Occipital lobe (tissue), 3 donors: ENCODE measurements at places on chromosomes 4 and X. TPM values are rescaled to one million over a fixed set of nuclear protein-coding genes. Genes with fewer than 3 reads are reported as not detected.

The GUCY2F gene
- total RNA-seq = under 0.01 TPM

The ARHGAP6 gene
- total RNA-seq = 0.78 TPM

The RIBC1 gene
- 1.1 TPM for total RNA-seq

The XG gene
- total RNA-seq = not detected

The FLNA gene
- total RNA-seq = 73.0 TPM

The MAGED1 gene
- total RNA-seq = 82.7 TPM

The RHOXF1 gene
- total RNA-seq = not detected

The SERPINA7 gene
- total RNA-seq = not detected

The PRAF2 gene
- total RNA-seq = 3.0 TPM

DNA sequence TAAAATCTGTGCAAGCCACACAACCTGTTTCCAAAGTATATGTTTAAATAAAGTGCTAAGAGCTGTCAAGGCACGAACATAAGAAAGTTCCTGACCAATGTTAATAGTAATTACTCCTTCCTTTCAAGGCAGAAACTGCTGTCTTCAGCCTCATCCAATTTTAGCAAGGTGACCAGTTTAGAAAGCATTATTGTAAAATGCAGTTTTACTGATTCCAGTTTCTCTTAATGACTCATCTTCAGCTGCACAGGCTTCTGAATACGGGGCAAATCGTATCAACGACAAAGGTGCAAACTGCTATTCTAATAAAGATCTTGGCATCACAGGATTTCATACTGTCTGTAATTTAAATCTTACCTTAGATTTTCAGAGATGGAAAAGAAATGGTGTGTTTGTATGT is 87.5 kb downstream of the PPP3CA start:
- no peak for DNase-seq

GRCh38 chr4:22739968-22740367 is 47.2 kb downstream of the GBA3 start:
- no peak for DNase-seq

GRCh38 chr4:38805530-38806145 is 1.0 kb upstream of the TLR1 start:
- DNase-seq = no peak

GRCh38 chr4:151035328-151035727 is 20.2 kb upstream of the LRBA start:
- DNase-seq = no peak

DNA sequence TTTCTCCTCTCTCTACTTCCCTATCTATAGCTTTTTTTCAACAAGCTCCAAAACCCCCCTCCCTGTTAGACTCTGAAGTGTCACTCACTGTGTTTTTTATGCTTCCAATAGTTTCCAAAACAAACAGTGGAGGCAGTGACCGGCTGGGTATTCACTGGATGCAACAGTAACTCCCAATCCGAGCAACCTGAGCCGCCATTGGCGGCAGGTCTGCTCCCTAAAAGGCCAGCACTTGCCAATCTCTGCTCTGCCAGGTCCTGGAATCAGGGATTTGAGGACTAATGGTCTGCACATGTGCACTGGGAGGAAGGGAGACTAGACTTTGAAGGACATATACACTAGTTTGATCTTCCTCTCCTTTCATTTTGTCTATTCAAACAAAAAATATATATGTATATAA is 7.1 kb downstream of the TBX22 start:
- no peak for DNase-seq

DNA sequence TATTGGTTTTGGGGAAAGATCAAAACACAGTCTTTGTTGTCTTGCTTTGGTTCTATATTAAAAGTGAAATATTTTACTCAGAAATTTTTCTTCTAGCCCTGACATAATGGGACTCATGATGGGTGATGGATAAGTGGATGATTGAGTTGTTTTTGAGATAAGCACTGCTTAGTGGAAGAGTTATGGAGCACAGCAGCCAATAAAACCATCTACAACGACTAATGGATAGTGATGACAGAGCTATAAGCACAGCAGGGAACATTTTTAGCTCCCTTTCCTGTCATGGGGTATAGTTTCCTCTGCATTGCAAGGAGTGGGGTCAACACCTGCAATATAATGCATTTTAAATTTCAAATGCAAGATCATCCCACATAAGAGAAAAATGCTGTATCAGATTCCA is 812.4 kb downstream of the STPG2 start:
- DNase-seq = no peak

- DNase-seq = no peak
Observed at GRCh38 chrX:29257521-29257920, 670.3 kb downstream of the IL1RAPL1 start.

GRCh38 chr4:142169216-142169615 is 532.8 kb downstream of the IL15 start:
- no peak for DNase-seq

DNA sequence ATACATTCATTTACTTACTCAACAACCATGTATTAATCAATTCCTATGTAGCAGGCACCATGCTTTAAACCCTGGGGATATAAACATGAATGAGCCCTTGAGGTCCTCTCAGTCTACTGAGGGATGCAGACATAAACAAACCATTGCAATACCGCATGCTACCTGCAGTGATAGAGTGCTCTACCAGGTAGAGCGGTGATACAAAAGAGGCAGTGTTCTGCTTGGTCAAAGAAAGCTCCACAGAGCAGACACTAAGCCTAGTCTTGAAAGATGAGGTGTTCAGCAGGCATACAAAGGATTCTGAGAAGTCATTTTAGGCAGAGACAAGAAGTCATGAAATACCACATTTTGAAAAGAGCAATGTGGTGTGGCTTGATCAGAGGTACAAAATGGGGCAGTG is 26.9 kb upstream of the AMOT start:
- no peak for DNase-seq

- no peak for DNase-seq
Observed at GRCh38 chr4:8900588-8900987, 28.9 kb upstream of the HMX1 start.

DNA sequence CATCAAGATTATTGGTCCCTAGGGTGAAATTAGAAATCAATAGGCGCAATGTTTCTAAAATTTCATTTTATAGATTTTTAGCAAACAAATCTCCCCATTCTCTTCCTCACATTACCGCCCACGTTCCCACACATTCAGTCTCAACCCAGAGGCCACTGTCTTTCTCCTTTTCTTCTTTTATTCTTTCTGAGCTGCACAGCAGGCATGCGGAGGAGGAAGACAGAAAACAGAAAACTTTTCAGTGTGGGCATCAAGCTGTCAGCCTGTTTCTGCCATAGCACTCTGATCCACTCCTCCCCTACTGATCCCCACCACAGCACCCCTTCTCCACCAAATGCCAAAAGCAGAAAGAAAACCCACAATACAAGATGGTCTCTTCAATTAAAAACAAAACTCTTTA is 94.8 kb upstream of the ADAMTS3 start:
- no peak for DNase-seq

- DNase-seq = no peak
Observed at GRCh38 chr4:45119376-45119775, 393.0 kb upstream of the GNPDA2 start.

DNA sequence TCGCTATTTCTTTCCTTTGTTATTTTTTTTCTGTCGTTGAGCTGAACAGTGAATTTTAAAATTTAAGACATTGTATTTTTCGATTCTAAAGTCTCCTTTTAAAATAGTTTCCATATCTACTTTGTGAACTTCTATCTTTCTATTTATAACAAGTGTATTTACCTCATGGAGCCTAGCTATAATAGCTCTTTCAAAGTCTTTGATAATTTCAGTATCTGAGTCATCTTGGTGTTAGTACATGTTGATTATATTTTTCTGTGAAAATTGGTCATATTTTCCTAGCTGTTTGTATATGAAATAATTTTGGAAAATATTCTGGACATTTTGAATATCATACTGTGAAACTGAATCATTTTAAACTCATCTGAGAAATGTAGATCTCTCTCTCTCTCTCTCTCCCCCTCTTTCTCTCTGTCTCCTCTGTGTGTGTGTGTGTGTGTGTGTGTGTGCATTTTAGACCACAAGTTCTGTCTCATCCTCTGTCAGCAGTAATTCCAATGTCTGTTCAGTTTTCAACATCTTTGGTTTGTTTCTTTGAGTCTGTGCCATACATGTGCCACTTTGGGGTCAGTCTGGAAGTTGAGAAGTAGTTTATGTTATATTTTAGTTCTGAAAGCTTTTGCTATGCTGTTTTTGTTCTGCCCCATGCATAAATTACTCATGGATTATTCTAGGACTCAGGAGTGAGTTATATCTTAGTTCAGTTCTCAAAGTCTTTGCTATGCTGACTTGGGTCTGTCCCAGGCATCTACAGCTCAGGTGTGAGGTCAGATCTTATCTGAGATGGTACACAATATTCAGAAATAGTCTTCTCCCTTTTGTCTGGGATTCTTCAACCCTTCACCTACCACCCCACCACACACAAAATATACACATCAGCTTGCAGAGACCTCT is 366.4 kb upstream of the CASK start:
- no peak for DNase-seq

DNA sequence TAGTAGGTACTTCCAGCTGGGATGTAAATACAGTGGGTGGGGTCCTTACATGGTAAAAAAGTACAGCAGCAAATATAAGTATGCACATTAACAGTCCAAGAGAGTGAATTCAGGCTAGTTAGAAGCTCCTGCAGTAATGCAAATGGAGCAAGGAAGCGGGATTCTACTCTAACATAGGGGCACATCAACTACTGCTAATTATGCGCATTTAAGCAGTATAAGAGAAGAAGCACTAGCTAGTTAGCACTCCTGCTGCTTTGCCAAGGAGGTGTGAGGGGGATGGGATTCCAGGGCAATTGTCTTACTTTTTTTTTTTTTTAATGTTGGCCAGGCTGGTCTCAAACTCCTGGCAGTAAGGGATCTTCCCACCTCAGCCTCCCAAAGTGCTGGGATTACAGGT is 284.1 kb downstream of the CHIC1 start:
- DNase-seq = no peak

DNA sequence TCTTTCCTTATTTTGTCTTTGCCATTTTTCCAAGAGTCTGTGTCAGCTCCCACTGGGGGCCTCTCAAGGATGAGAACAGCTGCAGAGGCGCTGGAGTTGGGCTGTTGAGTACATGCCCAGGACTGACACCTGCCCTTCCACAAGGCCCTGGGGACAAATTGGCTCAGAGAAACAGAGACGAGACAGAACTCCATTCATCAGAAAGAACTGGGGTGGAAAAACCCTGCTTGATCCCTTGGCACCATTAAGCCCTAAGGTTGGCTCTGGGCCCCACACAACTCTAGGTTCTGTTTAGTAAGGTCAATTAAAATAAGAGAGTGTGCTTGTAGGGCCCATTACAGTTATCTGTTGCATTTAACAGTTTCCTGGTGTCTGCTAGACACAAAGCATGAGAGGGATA is 63.6 kb downstream of the DCX start:
- DNase-seq = no peak

DNA sequence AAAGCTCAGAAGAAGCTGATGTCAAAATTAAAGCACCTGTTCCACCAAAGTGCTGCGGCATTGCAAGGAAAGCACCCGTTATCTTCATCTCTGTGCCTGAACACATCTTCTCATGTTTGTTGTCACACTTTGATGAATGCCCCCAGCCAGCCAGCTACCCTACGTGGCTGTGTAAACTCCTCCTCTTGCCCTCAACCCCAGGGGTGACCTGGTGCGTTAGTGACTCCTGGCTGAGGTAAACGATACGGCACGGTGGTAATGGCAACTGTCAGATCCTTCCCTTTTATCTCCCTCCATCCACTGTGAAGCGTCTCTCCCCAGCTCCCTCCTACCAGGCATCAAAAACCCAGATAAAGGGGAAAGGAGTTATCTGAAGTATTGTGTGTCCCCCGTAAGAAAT is 90.6 kb upstream of the WWC2 start:
- no peak for DNase-seq

- DNase-seq = no peak
Observed at GRCh38 chrX:109398833-109399232, 83.1 kb downstream of the GUCY2F start.

GRCh38 chr4:107548211-107548905 is 171.7 kb downstream of the PAPSS1 start:
- DNase-seq = no peak

DNA sequence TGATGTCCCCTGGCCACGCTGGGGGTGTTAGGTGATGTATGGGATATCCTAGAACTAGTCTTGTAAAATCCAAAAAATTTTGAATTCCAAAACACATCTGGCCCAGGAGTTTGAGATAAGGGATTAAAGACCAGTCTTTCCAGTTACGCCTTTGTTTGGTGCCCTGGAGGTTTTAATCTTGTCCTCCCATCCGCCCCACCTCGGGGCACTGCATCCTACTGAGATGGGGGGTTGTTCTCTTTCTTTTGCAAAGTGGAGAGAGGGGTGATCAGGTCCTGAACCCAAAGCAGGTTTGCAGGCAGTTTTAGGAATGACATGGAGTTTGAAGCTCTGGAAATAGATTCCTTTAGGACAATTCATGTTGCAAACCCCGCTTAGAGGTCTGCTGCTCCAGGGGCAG is 1.8 kb downstream of the SUV39H1 start:
- DNase-seq = no peak

DNA sequence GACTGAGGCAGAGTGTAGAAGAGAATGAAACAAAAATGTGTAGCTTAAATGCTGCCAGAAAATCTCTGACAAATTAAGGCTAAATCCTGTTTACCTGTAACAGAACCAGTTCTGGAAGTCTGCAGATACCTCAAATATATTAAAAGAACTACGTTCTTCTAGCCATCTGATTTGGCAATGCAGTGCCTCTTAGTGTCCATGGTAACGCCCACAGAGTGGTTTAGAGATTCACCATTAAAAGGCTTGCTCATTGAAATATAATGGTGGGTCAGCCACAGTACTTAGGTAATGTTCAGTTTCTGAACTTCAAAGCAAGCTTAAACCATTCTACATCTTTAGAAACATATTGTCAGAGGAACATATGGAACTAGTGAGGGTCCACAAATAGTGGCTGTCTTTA is 23.2 kb upstream of the LUZP4 start:
- no peak for DNase-seq

GRCh38 chr4:78058591-78059523 is 1.7 kb downstream of the FRAS1 start:
- DNase-seq = no peak

- DNase-seq = no peak
Observed at GRCh38 chr4:38620527-38621027, 43.4 kb upstream of the KLF3 start.

DNA sequence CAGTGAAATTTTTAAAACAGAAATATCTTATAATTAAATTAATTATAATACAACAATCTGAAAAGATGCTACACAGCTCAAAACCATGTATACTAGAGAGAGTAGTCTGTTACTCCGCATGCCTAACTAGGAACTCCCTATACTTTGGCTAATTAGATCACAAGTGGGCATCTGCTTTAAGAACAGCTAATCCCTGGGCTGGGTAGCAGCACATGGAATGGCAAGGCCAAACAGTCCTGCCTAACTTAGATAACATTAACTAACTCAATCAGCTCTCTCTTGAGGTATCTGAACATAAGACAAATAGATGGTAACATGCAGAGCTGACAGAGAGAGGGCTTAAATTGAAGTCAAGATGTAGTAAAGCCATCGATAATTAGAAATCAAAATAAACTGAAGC is 9.9 kb downstream of the CHIC2 start:
- DNase-seq = no peak
